HCEC 1CT (cell line): ENCODE measurements at places on chromosomes 13 and 19.

DNA sequence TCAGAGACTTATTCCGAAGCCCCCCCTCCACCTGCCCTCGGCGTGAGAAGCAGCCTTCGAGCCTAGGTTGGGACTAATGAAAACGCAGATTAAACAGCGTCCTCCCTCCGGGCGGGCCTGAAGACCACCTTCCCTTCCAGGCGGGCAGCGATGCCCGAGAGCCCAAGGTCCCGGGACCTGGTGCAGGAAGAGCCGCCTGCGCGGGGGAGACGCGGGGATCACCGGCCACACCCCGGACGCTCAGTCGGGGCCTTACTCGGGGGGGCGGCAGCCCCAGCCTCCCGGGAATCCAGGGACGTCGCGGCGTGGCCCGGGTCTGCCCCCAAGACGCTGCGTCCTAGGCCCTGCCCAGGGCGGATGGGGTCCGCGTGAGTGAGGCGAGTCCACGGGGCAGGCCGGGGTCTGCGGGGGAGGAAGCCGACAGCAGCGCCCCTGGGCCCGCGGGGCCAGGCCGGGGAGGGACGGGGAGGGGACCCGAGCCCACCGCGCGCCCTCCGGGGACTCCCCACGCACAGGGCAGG lies 33.3 kb upstream of the SPACA7 start:
- no peak for DNase-seq

- DNase-seq = no peak
Observed at GRCh38 chr13:42653679-42654078, 79.7 kb downstream of the TNFSF11 start.

- DNase-seq = no peak
Observed at GRCh38 chr13:97414392-97414791, 19.6 kb upstream of the RAP2A start.

GRCh38 chr13:78826312-78826711 lies 167.4 kb upstream of the OBI1 start:
- DNase-seq = no peak

DNA sequence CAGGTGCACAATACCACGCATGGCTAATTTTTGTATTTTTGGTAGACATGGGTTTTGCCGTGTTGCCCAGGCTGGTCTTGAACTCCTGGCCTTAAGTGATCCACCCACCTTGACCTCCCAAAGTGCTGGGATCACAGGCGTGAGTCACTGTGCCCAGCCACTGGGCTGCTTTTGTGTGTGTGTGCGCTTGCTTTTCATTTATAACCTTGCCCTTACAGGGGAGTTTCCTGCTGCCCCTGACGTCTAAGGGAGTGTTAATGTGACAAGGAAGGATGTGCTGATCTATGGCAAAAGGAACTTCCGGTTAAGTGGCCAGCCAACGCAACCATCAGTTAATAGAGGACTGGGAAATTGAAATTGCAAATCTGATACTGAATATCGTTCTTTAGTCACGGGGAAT lies 57.7 kb downstream of the ING1 start:
- no peak for DNase-seq

DNA sequence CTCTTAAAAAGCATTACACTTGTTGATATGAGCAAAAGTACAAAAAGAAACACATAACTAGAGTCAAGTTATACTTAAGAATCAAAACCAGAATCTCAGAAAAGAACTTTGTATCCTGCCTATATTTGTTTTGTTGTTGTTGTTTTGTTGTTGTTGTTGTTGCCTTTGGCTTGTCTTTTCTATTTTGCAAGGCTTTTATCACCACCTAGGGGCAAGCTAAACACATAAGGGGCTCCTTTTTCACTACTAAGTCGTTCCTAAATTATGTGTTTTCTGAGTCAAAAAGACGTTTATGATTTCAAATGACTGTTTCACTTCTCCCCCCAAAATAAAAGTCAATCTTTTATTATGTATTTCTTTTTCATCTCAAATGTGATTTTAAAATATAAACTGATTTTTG lies 250.2 kb downstream of the RBM26 start:
- no peak for DNase-seq

DNA sequence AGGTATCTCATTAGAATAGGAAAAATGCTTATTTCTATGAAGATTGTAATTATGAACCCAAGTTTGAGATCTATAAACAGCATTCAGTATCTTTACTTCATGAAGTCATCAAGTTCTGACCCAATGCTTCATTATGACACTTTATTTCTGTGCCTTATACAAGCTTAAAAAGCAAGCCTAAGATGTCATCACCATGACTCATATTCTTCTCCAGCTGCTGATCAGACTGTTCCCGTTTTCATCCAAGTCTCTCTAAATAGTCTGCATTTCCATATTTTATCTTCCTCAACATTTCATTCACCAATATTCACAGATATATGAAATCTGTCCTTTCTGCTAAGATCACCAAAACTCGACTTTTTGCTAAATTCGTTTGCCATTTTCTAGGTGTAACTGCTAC lies 1247.2 kb upstream of the PRR20A start:
- DNase-seq = no peak

- DNase-seq = no peak
Observed at GRCh38 chr19:1063030-1063908, 3.7 kb upstream of the ARHGAP45 start.

- no peak for DNase-seq
Observed at GRCh38 chr13:77318741-77319140, 8.2 kb downstream of the MYCBP2 start.

DNA sequence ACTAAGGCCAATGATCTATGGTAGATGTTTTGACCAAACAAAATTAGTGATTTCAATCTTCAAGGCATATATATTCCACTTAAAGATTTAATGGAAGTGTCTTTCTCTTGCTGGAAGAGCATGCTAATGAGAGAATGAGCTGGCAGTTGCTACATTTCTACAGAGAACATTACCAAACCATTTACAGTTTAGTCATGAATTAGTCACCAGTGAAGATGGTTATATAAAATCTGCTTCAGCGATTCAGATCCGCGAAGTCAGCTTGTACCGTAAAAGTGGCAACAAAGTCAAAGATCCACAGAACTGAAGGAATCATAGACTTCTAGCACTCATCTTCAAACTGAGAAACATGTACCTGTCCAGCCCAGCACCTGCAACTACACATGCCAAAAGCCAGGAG lies 156.3 kb downstream of the SLITRK5 start:
- DNase-seq = peak; percentile 74

DNA sequence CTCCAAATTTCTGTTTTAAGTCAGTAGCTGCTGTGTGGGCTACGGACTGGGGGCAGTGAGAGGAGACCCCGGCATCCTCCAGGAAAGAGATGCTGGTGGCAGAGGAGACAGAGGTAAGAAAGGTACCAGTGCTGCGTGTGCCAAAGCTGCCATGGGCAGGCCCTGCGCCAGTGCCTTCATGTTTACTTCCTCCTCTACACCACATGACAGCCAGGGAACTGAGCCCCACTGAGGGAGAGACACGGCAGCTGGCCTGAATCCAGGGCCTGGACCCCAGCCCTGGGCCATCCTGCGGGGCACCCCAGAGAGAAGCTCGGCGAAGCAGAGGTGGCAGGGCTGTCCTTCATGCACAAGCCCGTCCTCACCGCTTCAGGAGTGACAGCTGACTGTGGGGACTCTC lies 22.7 kb upstream of the CCNP start:
- DNase-seq = no peak

- no peak for DNase-seq
Observed at GRCh38 chr19:45137179-45137761, 23.5 kb downstream of the NKPD1 start.

DNA sequence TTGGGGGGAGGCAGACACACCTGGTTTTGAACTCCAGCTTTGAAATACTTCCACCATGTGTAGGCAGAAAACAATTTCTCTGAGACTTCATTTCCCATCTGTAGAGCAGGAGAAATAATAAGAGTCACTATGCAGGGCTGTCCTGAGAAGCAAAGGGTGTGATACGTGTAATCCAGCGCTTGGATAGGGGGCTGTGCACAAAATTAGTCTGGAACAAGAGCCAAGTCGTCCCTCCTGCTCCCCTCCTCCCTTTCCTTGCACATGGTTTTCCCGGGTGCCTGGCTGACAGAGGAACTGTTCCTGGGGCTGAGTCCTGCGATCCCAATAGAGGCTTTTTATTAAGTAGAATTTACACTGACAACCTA lies 29.6 kb upstream of the UBE2L5 start:
- DNase-seq = no peak

GRCh38 chr13:79062291-79062690 lies 343.8 kb downstream of the RBM26 start:
- DNase-seq = no peak

DNA sequence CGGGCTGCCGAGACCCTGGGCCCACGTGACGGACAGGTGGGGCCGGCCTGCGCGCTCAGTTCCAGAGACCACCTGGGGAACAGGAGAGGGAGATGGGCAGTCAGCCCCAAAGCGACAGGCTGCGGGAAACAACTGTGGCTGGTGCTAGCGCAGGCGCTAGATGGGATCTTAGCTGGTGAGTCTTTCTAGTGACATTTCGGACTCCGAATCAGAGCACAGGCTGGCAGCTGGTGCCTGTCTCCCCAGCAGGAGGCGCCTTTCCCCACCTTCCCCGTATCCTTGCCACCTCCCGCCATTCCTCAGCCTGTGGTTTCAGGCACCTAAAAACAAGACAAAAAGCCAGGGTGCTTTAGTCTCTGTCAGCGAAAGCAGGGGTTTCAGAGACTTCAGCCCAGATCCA lies 19.4 kb upstream of the RANBP3 start:
- DNase-seq = no peak

DNA sequence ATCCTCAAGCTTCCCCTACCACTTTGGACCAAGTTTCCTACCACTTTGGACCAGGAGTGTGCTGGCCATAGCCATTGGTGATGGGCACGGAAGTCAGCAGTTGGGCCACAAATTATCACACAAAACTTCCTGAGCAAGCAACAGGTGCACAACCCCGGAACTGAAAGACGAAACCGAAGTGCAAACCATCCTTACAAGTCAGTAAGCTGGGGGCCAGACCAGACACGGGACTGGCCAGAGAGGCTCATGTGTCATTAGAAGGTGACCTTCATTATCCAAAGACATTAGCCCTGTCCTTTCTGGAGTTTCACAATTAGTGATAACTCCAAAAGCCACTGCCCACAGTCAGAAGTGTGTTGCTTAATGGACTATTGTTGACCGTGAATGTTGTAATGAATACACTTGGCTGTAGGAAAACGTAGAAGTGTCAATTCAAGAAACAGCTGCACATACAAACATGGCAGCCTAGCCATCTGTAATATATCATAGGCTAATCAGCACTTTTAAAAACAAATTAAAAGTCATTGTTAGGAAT lies 244.1 kb upstream of the IRS2 start:
- no peak for DNase-seq

GRCh38 chr19:57651654-57651996 lies 17.1 kb upstream of the ZSCAN4 start:
- no peak for DNase-seq

DNA sequence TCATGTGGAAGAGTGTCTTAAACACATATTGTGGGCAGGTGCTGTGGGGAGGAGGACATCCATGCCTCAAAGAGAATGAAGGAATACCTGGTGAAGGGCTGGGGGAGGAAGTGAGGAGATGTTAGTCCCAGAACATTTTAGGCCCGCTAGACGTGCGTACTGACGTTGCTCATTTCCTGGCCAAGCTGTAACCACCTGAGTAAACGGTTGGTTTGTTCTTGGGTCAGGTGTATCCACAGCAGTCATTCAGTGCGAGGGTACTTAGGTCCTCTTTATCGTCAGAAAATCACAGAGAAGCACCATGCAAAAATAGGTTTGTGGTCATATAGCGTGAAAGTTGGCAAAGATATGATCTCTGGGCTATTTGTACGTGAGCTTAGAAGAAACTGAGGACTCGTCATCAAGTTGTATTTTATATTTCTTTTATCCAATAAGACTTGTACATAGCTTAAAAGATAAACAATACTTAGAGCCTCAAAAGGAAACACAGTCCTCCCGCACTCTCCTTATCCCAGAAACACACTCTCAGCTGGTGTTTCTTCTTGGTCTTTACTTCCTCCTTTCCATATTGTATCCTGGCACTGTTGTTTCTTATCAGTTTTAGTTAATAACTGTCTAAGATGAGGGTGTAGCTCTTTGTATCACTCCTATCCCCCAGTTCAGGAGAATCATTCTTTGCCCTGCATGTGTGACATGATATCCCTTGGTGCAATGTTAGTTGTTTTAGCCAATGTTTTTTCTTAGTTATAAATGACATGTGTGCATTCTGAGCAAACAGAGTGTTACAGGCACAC lies 52.0 kb downstream of the ARHGEF7 start:
- DNase-seq = no peak

- no peak for DNase-seq
Observed at GRCh38 chr13:113304121-113304520, 7.1 kb downstream of the LAMP1 start.

GRCh38 chr13:20721454-20722357 lies 18.2 kb downstream of the IL17D start:
- peak; percentile 70 for DNase-seq

- no peak for DNase-seq
Observed at GRCh38 chr13:53188120-53188519, 159.5 kb downstream of the OLFM4 start.

DNA sequence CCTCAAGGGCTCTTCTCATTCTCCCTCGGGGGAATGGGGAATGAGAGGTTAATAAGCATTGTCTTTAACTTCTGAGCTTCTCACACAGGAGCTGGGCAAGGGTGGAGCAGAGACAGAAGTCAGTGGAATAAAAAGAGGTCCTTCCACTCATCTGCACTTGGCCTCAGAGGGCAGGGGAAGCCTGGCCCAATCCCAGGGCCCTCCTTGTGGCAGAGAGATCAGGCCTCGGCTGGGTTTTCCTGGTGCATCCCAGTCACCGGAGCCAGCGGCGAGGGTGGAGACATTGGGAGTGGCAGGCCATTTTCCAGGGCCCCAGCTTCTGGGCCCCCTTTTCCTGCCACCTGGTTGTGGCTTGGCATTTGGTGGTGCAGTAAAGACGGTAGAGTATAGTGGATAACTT lies 10.6 kb downstream of the CALM3 start:
- no peak for DNase-seq

GRCh38 chr19:29436591-29437103 lies 89.1 kb upstream of the VSTM2B start:
- DNase-seq = no peak

DNA sequence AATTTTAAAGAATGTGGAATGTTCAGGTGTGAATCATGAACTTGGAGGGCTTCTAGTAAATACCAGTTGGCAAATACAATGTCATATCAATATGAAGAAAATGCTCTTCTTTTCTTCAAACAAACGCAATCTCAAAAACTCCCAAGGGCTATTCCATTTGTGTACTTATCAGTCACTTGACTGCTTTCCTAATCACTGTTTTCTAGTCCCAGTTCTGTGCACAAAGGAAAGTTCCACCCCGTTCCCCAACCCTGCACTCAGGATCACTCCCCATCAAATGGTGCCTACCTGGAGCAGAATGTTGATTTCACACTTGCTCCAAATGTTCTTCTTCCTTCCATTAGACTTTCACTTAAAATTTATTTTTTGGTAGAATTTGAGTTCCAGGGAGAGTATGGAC lies 92.6 kb upstream of the RFC3 start:
- DNase-seq = no peak

- DNase-seq = no peak
Observed at GRCh38 chr19:36028313-36029041, 4.2 kb downstream of the CLIP3 start.

- DNase-seq = peak; percentile 89
Observed at GRCh38 chr19:47122359-47123335, 8.0 kb upstream of the SAE1 start.
